Stimulated activated CD4-positive, alpha-beta T cell treated with anti-CD3 and anti-CD28 coated beads, TNF-alpha, amount 100 ng/mL, for 1 hour (primary cell): ENCODE measurements at places on chromosomes 7 and 10.

GRCh38 chr7:41910940-41911600 lies 208.2 kb upstream of the INHBA start:
- no peak for DNase-seq

- DNase-seq, result no peak
Observed at GRCh38 chr7:128322040-128322643, 21.6 kb downstream of the RBM28 start.

- DNase-seq, result no peak
Observed at GRCh38 chr10:29461042-29461441, 172.2 kb downstream of the LYZL1 start.

DNA sequence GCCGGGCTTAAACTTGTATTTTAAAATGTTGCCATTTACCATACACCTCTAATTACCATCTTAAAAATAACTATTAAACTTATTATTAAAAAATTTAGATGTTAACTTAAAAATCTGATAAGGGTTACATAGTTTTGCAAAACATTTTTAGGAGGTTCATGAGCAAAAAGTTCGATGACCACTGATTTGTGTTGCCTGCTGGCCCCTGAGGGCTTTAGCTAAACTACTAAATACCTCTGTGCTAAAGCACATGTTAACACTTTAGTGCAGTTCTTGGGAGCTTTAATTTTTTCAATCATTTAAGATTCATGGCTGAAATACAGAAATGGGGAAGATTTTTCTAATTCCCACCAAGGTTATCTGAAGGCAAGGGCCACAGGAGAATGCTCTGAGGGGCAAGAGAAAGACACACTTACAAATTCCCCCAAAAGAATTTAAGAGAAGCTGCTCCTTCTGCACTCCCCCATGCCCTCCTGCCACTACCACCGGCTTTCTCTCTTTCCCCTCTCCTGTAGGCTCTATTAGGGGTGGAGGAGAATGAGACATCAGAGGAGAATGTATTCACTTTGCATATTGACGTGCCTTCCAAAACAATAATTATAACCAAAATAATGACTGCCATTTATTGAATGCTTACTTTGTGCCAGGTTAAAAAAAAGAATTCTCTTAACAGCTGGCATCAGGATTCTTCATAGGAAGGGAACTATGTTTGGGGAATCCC lies 106.2 kb downstream of the RTKN2 start:
- DNase-seq, result no peak

DNA sequence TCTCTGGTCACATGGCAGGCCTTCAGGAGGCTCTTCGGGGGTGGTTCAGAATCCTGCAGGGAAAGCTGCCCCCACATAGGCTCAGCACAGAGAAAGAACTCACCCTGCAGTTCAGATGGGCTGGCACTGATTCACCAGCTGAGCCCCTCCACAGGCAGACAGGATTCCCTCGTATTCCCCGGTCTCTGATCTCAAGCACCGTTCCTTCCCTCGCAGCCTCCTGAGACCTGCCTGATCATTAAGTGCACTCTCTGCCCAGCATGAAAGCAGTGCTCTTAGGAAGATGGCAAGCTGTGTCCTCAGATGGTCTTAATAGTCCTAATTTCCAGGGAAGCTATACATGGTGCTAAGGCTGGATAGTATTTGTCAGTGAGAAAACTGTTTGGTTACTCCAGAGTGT lies 78.2 kb upstream of the NPS start:
- DNase-seq, result no peak

- DNase-seq, result no peak
Observed at GRCh38 chr7:354597-355470, 64.9 kb downstream of the FOXL3 start.

- no peak for DNase-seq
Observed at GRCh38 chr10:13685885-13686284, 99.1 kb downstream of the PRPF18 start.

DNA sequence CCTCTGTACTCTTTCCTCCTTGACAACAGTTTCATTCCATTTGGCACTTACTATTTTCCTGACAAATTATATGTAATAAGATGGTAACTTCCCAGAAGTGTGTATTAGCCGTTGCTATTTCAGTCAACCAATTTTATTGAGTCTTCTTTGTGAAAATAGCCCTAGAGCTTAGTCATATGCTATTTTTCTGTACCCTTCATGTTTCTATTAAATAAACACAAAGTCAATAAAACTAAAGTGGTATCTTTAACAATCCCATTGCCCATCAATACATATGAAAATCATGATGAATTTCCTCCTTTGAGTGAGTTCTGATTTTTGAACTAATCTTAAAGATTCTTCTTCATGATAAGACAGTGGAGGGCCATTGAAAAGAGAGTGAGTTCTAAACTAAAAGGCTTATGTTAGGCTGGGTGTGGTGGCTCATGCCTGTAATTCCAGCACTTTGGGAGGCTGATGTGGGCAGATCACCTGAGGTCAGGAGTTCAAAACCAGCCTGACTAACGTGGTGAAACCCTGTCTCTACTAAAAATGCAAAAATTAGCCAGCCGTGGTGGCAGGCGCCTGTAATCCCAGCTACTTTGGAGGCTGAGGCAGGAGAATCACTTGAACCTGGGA lies 5.9 kb upstream of the MYPN start:
- no peak for DNase-seq

GRCh38 chr10:86946213-86947155 lies 10.9 kb downstream of the MMRN2 start:
- DNase-seq, result no peak

DNA sequence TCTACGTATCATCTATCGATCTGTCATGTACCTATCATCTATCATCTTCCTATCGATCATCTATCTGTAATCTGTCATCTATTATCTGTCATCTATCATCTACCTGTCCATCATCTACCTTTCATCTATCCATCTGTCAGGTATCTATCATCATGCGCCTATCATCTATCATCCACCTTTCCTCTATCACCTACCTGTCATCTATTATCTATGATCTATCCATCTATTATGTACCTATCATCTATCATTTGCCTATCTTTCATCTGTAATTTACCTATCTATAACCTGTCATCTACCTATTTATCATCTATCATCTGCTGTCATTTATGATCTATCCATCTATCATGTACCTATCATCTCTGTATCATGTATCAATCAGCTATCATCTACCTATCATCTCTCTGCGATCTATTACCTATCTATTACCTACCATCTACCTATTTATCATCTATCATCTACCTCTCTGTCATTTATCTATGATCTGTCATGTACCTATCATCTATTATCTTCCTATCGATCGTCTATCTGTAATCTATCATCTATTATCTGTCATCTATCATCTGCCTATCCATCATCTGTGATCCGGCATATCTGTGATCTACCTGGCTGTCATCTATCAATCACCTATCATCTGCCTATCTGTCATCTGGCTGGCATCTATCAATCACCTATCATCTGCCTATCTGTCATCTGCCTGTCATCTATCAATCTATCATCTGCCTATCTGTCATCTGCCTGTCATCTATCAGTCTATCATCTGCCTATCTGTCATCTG lies 1.6 kb upstream of the VIPR2 start:
- DNase-seq, result no peak

DNA sequence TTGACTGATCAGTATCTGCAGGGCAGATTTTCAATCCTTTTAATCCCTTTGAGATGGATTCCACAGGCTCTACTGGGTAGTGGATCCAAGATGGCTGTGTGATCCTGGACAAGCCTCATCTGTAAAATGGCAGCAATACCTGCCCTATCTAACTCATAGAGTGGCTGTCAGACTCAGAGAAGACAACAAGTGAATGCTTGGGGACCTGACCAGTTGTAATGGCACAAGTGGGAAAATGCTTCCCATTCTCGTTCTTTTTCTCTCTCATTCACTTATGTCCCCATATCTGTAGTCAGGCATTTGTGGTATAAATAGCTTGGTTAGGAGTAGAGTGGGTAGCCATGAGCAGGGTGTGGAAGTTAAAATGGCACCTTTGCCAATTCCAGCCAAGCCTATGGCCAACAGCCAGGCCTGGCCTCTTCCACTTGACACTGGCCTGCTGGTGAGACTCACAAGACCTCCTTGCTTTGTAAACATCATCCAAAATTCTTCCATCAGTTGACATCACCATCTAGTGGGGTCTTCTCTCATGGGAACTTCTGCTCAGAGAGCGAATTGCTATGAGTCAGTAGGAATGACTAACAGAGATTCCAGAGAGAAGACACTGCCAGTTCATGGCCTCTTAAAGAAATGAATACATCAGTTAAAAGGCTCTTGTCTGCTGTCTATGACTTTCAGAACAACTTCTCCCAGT lies 150.1 kb downstream of the PLPP4 start:
- no peak for DNase-seq

GRCh38 chr7:20193242-20193777 lies 23.9 kb downstream of the MACC1 start:
- no peak for DNase-seq

DNA sequence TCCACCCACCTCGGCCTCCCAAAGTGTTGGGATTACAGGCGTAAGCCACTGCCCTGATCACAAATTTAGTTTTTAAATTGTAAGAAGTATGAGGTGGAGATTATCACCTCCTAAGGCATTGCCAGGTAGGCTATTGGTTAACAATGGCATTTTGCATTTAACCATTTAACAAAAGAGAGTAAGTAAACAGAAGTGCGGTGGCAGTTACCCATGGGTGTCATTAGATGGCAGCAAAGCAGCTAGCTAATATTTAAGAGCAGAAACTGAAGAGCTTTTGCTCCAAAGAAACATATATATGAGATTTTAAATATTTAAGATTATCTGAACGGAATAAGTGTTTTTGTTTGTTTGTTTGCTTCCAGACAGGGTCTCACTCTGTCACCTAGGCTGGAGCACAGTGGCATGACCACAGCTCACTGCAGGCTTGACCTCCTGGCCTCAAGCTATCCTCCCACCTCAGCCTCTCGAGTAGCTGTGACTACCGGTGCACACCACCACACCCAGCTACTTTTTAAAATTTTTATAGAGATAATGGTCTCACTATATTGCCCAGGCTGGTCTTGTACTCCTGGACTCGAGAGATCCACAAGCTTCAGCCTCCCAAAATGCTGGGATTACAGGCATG lies 325.5 kb upstream of the C7orf33 start:
- DNase-seq, result no peak

DNA sequence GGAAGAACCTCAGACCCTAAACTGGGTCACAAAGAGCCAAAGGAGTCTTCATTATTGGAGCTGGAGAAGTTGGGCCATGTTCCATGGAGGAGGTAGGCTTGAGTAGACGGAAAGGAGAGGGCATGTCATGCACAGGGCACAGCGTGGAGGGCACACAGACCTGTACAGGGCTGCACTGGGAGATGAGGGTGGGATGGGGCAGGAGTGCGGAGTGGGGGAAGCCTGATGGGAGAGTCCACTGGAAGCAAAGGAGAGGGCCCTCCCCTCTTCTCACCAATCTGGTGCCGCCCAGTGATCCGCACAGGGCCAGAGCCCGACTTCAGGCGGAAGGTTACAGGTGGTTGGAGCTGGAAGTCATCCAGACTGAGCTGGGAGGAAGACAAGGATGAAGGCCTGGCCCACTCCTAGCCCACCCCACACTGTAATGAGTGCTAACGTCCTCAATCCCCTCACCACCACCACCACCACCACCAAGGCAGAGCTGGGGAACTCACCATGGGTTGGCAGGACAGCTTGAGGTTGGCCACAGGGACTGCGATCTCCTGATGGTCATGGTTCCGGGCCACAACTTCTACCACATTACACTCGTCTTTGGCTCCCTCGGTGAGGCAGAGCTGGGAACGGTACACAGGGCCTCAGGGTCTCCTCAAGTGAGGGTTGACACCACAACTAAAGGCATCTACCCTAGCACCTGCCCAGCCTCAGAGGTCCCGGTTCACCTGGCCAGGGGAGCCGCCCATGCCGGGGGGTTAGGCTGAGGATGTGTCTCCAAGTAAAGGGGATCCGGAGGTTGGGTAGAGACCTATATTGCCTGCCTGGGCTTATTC lies 1.0 kb downstream of the NPM3 start:
- no peak for DNase-seq
